ENCODE measurements at places on chromosomes 7 and 10.

DNA sequence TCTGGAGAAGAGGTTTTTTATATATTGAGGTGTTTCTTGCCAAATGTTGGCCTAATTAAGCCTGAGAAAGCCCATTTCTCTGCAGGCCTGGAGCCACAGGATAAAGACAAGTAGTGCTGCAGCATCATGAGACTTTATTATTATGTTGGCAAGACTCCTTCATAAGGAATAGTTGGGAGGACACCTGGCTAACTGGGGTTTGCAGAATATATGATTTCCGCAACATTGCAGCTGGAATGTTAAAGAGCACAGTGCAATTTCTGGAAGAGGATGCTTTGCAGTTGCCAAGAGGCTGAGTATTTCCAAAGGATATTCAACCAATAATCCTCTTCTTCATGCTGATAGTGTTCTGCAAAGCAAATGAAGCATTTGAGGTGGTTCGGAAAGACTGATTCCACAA lies 1512.8 kb upstream of the LRRTM3 start:
- DNase-seq = no peak

- DNase-seq = peak; percentile 40
Observed at GRCh38 chr7:155785536-155785935, 26.7 kb downstream of the SHH start.

- no peak for DNase-seq
Observed at GRCh38 chr7:102004229-102004628, 186.8 kb downstream of the CUX1 start.

- DNase-seq = no peak
Observed at GRCh38 chr10:114427124-114427852, 23.0 kb upstream of the AFAP1L2 start.

GRCh38 chr7:132806834-132807233 lies 230.6 kb upstream of the PLXNA4 start:
- DNase-seq = no peak

DNA sequence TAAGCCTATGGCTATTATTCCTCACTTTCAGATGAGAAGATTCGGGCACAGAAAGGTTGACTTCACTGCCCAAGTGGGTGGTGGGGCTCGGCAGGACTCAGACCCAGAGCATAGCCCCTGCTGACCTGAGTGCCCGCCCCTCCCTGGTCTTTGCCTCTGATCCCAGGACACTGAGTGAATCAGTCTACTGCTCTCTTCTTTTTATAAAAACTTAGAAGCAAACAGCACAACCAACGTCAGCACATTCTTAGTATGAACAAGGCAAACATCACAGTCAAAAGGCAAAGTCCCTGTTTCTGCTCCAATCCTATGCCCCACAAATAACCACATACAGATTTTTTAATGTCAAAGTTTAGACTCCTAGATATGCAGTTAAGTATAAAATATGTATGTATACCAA lies 237.8 kb downstream of the ZMYND11 start:
- peak; percentile 43 for DNase-seq

DNA sequence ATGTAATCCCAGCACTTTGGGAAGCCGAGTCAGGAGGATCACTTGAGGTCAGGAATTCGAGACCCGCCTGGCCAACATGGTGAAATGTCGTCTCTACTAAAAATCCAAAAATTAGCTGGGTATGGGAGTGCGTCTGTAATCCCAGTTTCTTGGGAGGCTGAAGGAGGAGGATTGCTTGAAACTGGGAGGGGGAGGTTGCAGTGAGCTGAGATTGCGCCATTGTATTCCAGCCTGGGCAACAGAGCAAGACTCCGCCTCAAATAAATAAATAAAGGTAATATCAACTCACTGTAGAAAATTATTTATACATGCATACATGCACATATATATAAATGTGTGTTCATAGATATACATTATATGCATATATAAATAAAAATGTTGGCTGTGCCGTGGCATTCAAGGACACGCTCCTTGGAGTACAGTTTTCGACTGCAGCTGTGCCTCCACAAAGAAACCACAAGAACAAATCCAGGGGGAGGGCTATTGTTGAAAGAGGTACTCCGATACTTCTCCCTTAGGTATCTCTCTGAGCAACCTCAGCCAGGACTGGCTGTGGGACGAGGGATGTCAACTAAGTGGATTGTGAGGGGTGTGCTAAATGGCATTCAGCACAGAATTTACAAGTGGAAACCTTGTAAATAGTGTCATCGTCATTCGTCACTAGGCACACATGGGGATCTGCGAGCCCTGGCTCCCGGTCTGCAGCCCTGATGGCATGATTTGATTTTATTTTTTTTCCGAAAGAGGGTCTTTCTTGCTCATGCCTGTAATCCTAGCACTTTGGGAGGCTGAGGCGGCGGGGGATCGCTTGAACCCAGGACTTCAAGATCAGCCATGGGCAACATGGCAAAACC lies 49.3 kb downstream of the HIP1 start:
- DNase-seq = no peak

- no peak for DNase-seq
Observed at GRCh38 chr7:136128050-136128449, 150.9 kb upstream of the MTPN start.

DNA sequence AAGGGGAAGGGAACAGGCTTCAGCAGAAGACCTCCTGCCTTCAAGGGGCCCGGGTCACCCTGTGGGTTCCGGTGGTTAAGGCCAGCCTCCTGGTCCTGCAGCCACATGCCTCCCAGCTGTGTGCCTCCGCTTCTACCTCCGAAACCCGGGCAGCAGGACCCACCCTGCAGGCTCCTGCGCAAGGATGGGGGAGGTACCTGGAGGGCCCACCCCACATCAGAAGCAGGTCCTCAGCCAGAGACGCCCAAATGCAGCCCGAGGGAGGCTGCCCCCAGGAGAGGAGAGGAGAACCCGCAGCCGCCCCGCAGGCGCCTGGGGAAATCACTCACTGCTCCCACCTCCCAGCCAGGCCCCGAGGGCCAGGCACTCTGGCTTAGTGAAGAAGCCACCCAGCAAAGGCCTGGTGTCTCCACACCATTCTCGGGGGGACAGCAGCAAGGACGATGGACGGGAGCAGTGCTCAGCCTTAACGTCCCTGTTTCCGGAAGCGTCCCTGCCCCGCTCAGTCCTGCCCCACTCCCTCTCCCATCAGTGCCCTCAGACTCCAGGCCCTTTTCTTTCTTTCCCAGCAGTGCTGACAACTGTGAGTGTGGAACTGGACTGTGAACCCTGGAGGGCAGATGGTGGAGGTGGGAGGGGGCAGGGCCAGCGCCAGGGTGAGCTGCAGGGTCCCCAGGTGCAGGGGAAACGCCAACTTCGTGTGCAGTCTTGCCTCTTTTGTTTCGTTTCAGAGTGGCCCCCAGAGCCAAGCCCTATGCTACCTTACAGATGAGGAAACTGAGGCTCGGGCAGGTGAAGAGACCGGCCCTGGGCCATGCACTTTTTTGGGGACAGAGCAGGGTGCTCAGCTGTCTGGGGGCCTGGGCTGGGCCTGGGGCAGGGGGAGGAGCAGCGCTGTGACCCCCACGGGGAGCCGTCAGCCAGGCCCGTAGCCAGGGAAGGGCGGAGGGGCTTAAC lies 138.0 kb downstream of the FAM53B start:
- no peak for DNase-seq

DNA sequence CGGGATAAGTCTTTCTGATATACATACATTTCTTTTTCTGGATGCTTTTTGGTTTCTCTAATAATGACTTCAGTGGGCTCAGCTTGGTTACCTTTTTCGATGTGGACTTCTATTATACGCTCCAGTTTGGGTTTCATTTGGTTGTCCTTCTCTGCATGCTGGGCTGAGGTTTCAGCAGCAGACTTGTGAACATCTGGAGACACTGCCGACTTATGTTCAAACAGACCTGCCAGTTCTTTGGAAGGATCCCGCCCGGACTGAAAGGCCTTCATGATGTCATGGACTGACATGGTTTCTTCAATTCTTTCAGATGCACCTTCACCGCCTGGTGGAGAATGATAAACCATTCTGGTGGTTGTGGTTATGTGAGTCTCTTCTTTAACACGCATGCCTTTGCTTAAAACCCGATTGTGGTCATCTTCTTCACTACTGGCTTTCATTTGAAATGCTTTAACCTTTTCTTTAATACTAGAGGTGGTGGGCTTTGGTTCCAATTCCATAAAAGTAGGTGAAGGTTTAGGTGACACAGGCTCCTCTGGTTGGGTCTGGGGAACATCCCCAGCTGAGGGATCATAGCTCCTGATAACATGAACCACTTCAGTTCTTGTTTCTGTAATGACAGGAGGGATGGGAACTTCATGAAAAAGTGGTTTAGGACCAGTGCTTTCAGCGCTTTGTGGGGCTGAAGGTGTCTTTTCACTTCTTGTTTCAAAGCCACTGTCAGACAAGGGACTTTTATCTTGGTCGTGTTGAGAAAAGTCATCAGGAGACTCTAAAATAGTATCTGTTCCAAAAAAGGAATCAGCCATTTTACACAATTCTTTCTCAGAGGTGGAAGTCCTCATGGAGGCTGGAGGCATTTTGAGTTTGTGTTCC lies 167.7 kb upstream of the CCDC6 start:
- DNase-seq = no peak

Measured in fibroblast of lung (primary cell).